ENCODE measurements at places on chromosomes 12 and 14.

DNA sequence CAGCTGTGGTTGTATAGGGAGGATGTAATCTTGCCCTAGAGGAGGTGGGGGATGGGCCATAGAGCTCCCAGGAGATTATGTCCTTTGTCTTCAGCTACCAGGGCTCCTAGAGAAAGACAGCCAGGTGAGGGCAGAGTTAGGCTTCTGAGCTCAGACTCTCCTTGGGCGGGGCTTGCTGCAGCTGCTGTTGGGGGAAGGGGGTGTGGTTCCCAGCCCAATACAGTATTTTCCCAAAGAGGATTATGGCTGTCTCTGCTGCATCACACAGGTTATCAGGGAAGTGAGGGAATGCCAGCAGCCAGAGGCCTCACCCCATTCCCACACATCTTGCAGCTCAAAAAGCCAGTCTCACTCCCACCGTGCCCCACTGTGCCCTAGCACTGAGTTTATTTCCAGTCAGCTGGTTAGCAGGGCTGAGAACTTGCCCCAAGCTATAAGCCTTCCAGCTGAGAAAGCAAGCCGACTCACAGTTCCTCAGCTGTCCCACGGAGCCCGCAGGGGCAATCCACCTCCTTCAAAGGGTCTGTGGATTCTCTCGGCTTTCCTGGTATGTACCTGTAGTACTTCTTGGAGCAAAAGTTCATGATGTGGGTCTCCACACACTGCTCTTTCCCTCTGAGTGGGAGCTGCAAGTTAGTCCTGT is 217.3 kb upstream of the CPNE8 start:
- peak; percentile 4 for DNase-seq

DNA sequence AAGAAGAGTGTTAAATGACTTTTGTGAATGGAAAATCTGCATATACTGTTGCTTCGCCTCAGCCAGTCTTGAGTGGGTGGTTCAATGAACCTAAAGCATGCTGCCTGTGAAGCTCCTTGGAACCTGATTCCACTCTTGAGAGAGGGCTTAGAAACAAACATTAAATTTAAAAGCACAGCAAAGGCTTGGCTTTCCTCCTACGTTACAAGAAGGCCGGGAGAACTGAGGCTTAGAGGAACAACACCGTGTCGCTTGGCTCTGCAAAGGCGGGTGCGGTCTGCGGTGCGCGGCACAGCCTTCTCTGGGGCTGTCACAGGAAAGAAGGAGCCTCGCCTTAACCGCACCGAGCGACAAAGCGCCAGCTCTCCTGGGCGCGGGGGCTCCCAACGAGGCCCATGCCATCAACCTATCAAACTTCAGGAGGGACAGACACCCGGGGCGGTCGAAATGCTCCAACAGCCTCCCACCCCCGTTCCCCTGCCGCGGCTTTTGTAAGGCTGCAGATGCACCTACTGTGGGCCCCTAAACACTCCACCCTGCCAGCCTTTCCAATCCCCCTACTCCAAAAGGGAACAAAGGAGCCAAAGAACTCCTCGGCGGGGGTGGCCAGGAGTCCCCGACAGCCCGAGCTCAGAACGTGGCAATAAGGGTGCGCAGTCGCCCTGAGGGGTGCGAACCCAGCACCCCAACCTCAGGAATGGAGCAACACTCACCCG is 729 bp downstream of the OSBPL8 start:
- DNase-seq = peak; percentile 45

GRCh38 chr12:74626397-74626796 is 88.8 kb downstream of the ATXN7L3B start:
- DNase-seq = no peak

GRCh38 chr14:22383515-22384166 is 205.4 kb downstream of the DAD1 start:
- DNase-seq = no peak

GRCh38 chr14:89848165-89848564 is 106.4 kb downstream of the EFCAB11 start:
- DNase-seq = no peak

DNA sequence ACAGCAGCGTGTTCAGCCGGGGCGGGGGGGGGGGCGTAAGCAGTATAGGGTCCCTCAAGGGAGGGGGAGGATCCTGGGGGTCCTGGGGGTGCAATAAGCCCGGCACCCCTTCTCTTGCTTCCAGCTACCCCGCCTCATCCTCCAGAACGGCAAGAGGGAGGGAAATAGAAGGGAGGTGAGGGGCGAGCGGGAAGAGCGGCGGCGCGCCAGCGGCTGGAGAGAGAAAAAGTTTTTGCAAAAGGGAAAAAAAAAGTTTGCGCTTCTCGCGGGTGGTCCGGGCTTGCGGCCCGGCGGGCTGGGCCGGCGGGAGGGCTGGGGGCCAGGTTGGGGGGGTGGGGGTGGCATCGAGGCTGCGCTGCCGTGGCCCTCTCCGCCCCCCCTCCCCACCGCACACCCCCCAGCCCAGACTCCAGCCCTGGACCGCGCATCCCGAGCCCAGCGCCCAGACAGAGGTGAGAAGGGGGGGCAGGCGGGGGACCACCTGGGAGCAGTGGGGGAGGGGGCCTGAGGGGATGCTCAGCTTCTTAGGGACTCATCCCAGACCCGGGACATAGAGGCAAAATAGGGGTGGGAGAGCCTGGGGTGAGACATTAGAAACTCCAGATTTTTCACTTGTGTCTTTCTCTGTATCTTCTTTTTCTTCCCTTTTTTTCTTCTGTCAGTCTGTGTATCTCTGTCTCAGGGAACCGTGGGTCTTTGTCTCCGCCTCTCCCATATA is at the start of gene GLI1:
GLI1 (plus strand) TSS at position 36 of the 718 bp plus-strand sequence. CDS start 3,907 bp downstream, outside the sequence.
- DNase-seq = no peak

- DNase-seq = no peak
These were observed 8.3 kb downstream of the COL2A1 start for GRCh38 chr12:47995981-47996401.

DNA sequence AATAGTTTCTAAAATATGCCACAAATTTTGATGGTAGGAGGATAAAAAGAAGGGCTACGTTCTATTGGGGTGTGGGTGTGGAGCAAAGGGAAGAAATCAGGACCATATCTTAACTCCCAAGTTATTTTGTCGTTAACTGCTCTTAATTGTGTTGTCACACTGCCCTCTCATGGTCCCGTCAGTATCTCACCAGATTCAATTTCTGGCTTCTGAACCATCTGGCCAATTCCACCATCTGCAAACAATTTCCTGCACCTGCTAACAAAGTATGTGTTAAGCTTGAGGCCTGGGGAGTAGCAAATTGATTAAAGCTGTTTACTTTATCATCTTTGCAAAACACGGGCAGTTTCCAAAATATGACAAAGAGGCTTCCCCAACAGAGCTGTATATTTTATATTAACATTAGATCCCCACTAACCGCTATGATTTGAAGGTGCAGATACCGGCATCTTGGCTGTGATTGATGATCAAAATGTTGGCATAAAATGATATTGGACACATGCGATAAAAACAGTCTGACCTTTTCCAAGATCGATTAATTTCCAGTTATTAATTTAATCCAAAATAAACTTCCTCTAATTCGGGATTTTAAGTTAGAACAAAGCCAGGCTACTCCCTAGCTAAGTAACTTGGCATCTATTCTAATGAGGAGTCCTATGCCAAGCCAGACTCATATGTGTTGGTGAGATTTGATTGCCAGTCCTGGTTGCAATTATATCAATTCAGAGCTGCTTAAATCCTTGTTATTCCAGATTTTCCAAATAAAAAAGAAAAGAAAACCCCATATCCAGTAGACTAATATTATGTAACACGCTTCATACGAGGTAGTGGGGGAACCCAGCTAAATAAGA is 6.9 kb upstream of the DNM1L start:
- peak; percentile 61 for DNase-seq

DNA sequence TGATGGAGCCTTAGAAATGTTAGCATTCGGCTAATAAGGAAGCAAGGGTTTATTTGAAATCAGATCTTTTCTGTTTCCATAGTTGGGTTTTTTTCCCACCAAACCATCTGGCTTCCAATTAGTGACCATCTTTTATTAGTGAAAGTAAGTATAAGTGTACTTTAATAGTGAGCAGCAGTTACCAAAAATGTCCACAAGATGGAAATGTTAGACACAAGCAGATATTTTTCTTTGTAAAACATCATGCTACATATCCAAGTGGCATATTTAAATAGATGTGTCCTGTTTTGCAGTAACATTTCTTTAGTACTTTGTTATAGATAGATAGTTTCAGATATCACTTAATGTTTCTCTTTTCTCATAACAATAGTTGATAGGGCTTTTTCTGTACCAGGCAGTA is 28.8 kb downstream of the YEATS4 start:
- DNase-seq = peak; percentile 66

DNA sequence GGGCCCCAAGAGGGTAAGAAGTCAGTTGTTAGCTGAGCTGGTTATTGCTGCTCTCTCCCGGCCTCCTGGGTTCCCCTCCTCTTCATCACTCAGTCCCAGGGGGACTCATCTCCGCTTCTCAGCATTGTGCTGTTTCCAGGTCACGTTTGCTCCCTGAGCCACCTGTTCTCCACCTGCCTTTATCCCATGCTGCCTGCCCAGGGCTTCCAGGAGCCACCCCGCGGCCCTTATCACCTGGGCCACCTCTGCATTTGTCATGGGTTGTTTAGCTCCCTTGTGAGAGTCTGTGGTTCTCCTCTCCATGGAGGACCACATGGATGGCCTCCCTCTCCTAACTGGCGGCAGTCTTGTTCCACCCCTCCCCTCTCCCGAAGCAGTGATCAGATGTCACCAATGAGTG is 36.0 kb downstream of the SYNDIG1L start:
- DNase-seq = no peak

GRCh38 chr12:124392271-124392666 is 97.4 kb downstream of the RFLNA start:
- no peak for DNase-seq

DNA sequence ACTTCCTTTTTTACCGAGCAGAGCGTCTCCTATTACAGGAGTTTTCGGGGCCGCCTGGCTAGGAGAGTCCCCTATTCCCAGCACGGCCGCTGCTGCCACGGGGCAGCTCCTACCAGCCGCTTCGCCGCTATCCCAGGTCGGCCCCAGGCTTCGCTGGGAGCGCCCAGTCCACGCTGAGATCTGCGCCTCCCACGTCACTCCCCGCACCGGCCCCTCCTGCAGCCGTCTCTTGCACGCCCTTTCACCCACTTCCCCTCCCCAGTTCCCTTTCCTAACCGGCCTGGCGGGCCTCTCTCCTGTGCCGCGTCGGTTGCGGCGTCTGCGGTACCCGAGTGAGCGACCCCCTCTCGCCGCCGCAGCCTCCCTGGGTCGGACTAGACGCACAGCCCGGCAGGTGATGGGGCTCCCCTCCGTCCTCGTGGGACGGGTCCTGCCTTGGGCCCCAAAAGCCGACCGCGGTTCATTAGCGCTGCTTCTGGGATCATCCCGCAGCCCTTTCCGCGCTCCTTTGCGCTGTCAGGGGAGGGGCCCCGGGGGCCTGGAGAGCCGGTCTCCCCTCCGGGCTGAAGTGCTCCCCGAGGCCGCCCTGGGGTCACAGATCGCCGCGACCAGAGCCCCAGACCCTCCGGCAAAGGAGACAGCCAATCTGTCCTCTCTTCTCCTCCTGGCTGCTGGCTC is 1318.4 kb downstream of the TMEM121 start:
- DNase-seq = no peak

DNA sequence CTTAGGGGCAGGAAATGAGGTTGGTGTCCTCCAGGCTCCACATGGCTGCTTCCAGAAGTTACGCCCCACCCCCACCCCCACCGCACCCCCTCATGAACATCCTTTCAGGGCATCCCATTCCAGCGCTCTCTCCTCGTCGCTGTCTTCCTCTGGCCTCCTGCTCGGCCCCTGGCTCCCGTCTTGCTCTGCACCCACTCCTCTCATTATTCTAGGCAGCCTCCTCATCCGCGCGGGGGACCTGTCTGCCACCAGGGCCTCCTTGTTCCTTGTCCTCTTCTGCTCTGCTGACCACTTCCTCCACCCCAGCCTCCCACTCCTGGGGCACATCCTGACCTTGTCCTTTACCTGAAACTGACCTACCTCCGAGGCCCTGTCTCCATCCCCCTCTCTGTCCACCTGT is 29.8 kb upstream of the PLEKHG6 start:
- no peak for DNase-seq
